ENCODE measurements at places on chromosomes 7 and 10.
A peak's percentile ranks its signal among the peaks of the same experiment; 100 is the strongest.

DNA sequence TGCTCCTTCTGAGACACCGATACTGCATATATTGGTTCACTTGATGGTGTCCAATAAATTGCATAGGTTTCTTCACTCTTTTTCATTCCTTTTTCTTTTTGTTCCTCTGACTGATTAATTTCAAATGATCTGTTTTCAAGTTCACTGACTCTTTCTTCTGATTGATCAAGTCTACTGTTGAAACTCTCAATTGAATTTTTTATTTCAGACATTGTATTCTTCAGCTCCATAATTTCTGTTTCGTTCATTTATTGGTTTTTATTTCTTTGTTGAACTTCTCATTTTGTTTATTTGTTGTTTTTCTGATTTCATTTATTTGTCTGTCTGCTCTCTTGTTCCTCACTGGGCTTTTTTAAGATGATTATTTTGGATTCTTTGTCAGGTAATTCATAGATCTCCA is 13.6 kb downstream of the CASP7 start:
- DNase-seq, result no peak

- no peak for DNase-seq
These were observed 223.9 kb upstream of the PPP2R2D start for GRCh38 chr10:131676800-131677421.

DNA sequence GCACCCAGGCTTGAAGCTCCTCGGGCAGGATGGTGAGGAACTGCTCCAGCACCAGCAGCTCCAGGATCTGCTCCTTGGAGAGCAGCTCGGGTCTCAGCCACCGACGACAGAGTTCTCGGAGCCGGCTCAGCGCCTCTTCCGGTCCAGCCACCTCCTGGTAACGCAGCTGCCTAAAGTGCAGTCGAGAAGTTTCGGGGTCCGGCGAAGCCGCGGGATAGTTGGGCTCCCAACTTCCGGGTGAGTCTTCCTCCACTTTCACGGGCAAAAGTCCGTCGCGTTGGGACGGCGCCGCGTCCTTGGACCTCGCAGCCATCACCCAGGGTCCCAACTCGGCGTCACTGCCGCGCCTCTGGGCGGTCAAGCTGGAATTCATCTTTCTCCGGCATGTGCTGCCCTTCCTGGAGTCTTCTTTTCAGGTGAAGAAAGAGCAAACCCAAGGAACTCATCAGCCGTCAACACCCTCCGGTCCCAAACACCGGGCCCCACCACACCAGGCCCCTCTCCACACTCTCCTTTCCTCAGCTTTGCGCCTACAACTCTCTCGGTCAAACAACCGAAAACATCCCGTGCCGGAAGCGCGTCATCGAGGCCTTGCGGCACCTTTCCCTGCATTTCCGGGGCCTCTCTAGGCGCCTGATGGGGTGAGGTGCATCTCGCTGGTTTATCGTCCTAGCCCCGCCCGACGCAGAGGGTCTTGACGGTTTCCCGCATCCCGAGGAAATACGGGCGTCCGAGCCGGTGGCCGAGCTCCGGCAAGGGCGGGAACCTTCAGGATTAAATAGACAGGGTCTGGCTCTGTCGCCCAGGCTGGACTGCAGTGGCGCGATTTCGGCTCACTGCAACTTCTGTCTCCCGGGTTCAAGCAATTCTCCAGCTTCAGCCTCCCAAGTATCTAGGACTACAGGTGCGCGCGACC is at the start of gene ZNF394:
ZNF394 (minus strand) TSS at position 561 of the 916 bp plus-strand sequence; CDS start at position 373, 188 bp downstream.
- DNase-seq, result peak; percentile 77

DNA sequence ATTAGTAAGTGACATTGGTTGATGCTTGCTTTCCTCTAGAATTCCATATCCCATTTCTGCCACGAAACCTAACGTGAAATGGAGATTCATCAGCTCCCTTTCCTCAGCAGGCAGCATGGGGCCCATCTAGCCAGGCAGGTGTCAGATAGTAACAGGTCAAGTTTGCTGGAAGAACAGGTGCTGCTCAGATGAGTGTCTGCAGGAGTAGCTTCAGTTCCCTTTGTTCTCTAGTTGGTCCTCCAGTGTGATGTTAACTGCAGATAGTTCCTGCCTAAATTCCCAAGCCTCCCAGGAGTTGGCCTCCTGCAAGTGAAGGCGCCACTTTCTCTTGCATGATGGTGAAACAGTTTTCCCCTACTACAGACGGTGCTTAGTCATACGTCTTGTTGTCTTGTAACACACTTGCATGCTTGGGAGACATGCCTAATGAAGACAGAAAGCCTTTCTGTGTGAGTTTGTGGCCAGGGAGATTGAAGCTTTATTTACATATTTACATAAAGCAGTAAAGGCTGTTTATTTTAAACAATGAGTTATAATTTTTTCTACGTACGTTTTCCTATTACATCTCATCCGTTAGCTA is 175.4 kb downstream of the CHN2 start:
- no peak for DNase-seq

- no peak for DNase-seq
These were observed 35.6 kb downstream of the VPS41 start for GRCh38 chr7:38873433-38873832.

- no peak for DNase-seq
These were observed 108.7 kb downstream of the DOCK1 start for GRCh38 chr10:127013691-127014473.

- DNase-seq, result no peak
These were observed 726.1 kb downstream of the TNS3 start for GRCh38 chr7:46855851-46856250.

DNA sequence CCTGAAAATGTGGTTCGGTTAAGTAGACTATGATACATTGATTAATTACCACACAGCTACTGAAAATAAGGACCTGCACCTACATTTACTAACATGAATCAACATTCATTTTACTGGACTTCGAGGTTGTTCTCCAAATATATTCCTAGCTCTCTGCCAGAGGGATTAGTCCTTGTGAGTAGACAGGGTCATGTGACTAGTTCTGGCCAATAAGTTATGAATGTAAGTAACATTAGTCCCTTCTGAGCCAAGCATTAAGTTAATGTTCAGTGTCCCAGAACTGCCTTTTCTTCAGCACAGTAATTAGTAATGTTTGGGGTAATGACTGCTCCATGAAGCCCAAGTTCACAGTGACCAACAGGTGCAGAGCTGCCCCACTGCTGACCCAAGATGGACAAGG is 9.2 kb downstream of the ITIH5 start:
- no peak for DNase-seq

- no peak for DNase-seq
These were observed 614.2 kb upstream of the ADARB2 start for GRCh38 chr10:2351566-2351965.

GRCh38 chr7:22810843-22811242 is 11.8 kb downstream of the TOMM7 start:
- no peak for DNase-seq

DNA sequence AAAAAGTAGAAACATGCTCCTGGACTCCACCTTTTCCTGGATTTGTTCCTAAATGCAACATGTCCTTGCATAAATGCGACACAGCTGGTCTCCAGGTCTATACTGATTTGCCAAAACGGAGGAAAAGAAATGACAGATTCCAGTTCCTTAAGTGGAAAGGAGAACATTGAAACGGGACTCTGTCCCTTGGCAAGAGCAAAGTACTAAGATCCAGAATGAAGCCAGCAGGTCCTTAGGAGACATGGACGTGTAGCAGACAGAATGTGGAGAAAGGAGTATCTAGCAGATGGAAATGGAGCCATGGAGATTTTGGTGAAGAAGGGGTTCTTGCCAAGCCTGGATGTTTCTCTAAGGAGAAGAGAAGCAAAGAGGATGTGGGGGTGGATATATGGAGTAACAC is 16.2 kb downstream of the PIP start:
- no peak for DNase-seq

- DNase-seq, result no peak
These were observed 14.2 kb upstream of the PRKAR1B start for GRCh38 chr7:741191-741671.

- no peak for DNase-seq
These were observed 3.0 kb upstream of the CALHM3 start for GRCh38 chr10:103481974-103482531.

DNA sequence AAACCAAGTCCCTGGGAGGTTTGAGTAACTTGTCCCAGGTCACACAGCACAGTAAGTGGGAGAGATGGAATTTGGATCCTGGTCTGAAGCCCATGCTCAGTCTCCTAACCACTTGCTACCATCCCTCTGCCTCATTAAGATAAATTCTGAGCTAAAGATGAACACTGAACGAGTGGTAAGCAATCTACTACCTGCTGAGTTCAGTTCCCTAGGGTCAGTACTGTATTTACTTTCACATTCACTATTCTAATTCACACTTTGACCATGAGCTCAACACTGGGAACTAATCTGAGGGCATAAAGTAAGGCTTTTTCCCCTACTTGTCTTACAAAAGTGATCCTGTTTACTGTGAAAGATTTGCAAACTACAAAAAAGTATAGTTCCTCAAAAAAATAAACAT is 2.4 kb downstream of the UROS start:
- no peak for DNase-seq

- DNase-seq, result no peak
These were observed 144.8 kb downstream of the CALN1 start for GRCh38 chr7:72267291-72267800.

DNA sequence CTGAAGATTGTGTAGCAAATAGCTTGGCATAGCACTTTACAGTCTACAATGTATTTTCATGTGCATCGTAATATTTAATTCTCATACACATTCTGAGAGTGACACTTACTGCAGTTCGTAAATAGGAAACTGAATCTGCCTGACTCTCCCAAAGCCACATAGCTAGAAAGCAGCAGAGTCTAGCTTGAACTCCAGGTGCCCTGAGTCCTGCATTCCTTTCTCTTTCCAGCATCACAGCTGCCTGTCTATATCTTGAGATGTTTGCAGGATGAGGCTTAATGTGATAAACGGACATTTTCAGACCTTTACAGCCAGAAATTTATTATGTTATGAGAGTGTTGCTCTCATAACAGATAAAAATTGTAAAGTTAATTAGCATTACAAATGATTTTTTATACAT is 132.9 kb upstream of the PLXDC2 start:
- DNase-seq, result no peak

DNA sequence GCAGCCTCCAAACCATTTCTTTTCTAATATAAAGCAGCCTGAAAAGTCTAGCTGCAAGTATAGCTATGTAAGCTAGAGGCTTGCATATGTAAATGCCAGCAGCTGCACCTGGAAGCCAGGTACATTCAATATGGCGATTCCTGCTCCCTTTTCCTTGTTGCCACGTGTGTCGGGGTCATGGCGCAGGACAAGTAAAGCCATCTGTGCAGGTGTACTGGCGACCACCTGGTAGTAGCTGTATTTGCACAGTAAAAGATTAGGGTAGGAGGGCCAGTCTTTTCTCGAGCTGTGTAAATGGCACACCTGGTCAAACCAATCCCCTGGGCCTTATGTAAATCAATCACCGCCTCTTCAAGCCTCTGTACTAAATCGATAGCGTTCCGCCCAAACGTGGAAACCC is 484.5 kb downstream of the MAGI2 start:
- no peak for DNase-seq

- DNase-seq, result no peak
These were observed 746.2 kb upstream of the POM121L12 start for GRCh38 chr7:52289247-52289646.

DNA sequence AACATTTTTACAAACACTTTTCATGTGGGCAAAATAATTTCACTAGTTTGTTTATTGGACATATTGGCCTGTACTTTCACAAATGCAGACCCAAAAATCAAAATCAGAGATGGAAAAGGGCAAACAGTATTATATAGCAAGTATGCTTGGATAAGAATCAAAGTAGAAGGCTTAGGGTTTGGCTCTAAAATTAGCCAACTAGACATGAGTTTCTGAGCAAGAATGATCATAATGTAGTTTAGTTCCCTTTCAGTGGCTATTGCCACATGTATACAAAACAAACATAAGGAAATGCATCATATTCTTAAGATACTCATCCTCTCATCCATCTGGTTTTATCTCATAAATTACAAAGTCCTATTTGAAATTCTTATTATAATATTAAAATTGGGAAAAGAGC is 132.5 kb downstream of the IMMP2L start:
- DNase-seq, result no peak

- DNase-seq, result no peak
These were observed 49.7 kb downstream of the TMEM178B start for GRCh38 chr7:141123522-141123921.

GRCh38 chr7:30028749-30029635 is 780 bp downstream of the PLEKHA8 start:
- no peak for DNase-seq

GRCh38 chr10:102769375-102770107 is 25.8 kb downstream of the WBP1L start:
- DNase-seq, result no peak

GRCh38 chr7:76998285-76998589 is 33.9 kb downstream of the SPDYE17 start:
- no peak for DNase-seq

DNA sequence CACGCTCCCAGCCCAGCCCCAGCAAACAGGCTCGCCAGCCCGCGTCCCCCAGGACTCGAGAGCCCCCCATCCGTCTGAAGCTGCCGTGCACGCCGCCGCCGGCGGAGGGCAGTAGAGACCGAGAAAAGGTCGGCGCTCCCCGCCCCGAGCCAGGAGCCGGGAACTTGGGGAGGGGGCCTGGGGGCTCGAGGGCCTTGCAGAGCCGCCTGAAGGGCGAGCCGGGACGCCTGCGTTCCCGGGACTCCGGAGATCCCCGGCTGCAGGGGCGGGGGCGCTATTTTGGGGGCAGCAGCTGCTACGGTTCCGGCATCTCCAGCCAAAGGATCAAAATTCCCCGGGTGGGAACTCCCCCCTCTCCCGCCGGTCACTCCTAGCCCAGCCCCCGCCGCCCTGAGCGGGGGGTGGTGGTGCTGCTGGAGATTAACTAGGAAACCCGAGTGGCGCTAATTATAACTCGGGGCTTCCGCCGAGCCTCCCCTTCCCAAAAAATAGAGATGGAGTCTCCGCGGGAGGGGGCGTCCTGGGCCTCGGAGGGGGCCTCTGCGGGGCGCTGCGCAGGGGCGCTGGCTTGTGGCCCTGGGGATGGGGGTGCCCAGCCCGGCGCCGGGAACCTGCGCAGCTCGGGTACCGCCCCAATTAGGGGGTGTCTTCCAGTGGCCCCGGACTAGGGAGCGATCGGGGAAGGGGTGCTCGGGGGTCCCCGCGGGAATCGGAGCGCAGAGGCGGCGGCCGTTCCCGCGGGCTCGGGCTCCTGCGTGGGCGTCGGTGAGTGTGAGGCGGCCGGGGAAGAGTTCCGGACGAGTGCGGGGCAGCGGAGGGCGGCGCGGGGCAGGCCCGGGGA is 608 bp downstream of the ACHE start:
- no peak for DNase-seq

GRCh38 chr7:27224983-27225934 is 17.3 kb upstream of the EVX1 start:
- DNase-seq, result no peak

DNA sequence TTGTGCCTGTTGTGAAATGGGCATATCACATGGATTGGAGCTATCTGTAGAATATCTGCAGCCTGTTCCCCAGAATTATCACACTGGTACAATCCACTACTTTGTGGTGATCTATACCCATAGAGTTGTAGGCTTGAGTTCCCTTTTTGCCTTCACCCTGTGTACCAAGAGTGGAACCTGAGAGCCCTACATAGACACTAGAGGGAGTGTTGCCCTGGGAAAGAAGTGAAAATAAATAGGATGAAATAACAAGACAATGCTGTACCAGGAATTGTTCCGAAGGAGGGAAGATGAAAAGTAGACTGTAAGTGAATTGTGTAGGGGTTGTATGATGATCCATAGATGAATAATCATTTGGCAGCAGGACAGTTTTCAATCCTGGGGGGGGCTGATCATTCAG is 9.0 kb downstream of the SORCS3 start:
- no peak for DNase-seq

- DNase-seq, result no peak
These were observed 238.7 kb downstream of the RPS24 start for GRCh38 chr10:78272329-78272728.

GRCh38 chr7:48540746-48541145 is 369.5 kb downstream of the ABCA13 start:
- no peak for DNase-seq

GRCh38 chr7:39142750-39143149 is 165.0 kb downstream of the POU6F2 start:
- DNase-seq, result no peak

All from activated T-helper 1 cell treated with anti-CD3 and anti-CD28 coated beads, Interleukin-2, amount 50 U/mL, for 16 hours (primary cell).